Thoracic aorta (tissue), 2 donors: ENCODE measurements at places on chromosomes 12 and 14. TPM values are rescaled to one million over a fixed set of nuclear protein-coding genes. Genes with fewer than 3 reads are reported as not detected.

Gene FAM90A1
- total RNA-seq = not detected

Gene FGD4
- total RNA-seq = 61.6 TPM

Gene HVCN1
- total RNA-seq = 14.5 TPM

Gene FERMT2
- 197 TPM for total RNA-seq

GRCh38 chr14:20482382-20482781, 13.2 kb downstream of the PNP start:
- no peak for DNase-seq

DNA sequence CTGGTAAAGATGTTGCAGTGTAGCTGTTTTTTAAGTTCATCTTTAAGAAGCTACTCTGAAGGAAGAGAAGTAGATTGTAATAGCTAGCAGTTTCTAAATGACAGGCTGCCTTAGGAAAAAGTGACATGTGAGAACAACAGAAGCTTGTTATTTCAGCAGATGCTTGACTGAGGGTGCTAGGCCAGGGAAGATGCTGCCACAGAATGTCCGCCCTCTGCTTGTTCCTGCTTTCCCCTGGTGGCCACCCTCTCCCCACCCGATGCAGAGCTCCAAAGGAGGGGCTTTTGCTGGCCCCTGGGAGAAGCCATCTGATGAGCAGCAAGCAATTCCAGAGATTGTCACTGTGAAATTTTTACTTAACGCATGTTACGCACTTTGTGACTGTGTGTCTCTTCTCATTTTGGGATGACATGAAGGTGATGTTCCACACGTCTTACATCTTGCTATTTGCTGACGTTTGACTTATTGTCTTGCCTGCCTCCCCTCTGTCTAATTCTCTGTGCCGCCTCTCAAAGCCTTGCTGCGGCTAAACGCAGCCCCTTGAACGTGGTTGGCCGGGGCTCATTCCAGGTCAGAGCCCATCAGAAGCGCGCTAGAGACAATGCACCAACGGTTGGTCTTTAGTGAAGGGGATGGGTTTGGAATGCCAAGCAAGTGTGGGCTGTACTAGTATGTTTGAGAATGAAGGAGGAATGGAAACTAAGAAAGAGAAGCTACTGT, 44.8 kb downstream of the WDR20 start:
- DNase-seq = no peak

DNA sequence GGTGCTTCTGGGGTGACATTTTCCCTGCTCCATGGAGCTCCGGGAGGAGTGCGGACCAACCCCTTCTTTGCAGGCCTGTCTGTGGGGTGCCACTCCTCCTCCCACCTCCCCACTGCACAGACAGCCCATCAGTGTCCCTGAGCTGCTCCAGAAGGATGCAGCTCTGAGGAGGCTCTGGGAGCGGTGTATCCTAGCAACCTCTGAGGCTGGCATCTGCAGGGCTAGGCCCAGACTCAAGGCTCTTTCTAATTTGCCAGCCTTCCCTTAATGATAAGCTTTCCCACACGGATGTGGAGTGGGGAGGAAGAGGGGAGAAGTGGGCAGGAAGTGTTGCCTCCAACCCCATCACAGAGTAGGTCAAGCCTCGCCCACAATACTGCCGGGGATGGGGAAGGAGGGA, 59.7 kb downstream of the CALM1 start:
- DNase-seq = no peak

DNA sequence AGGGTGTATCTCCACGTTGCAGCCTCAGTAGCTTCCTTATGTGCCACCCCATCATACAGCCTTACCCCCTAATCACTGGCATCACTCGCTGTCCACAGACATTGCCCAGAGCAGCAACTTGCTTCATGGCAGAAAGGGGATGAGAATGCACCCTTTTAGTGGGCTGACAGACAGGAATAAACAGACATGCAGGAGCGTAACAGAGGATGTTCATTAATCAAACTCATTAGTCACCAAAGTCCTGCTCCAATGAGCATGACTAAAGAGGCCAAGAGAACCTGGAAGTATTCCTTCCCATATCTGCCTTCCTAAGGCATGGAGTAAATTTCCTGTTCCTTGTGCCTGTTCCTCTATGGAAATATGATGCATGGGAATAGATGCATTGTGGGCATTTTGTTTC, 197.0 kb downstream of the PHLDA1 start:
- DNase-seq = no peak

- DNase-seq = no peak
These were observed 45.0 kb upstream of the REP15 start for GRCh38 chr12:27651201-27651600.

DNA sequence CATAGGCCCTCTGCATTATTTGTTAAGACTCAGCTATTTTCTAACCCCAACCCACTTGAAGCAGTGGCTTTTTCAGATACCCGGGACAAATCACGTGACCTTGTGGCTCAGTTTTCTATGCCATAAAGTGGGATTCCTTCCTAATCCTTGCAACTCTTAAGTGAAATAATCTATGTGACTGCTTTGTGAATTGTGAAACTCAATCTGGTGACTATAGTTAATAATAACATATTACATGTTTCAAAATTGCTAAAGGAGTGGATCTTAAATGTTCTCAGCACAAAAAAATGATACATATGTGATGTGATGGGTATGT, 17.3 kb downstream of the EML1 start:
- DNase-seq = no peak

- no peak for DNase-seq
These were observed 3.2 kb downstream of the AGAP2 start for GRCh38 chr12:57735198-57735855.

DNA sequence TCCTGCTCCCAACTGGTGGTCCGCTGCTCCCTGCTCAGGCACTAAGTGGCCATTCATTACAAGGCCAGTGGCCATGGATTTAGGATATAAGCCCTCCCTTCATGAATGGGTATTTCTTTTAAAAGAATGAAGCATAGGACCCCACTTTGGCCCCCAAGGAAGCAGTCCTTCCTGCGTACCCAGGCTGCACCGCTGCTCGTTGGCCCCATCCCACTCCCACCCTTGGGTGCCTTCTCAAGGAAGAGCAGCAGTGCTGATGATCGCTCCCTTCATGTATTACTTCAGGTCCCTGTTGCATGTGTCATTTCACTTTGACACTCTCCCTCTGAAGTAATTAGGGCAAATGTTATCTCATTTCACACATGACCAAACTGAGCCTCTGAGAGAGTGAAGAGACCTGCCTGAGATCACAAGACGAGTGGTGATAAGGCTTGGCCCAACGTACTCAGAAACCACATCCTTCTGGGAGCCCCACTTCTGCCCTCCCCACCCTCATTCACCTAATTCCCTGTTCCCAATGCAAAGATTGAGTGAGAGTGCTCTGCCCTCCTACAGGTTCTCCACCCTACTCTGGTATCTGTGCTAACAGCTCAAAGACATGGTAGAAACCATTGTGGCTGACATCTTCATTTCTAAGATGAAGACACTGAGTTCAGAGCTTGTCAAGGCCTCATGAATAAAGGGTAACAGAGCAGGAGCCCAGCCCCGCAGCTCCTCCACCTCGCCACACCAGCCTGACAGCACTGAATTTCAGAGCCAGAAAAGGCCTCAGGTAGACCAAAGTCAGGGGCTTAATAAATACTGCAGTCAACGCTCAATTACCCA, 10.3 kb upstream of the KRT2 start:
- DNase-seq = no peak

- no peak for DNase-seq
These were observed 250.5 kb upstream of the SOX5 start for GRCh38 chr12:24200010-24200409.

- DNase-seq = no peak
These were observed 862 bp downstream of the HMGA2 start for GRCh38 chr12:65825183-65825506.

DNA sequence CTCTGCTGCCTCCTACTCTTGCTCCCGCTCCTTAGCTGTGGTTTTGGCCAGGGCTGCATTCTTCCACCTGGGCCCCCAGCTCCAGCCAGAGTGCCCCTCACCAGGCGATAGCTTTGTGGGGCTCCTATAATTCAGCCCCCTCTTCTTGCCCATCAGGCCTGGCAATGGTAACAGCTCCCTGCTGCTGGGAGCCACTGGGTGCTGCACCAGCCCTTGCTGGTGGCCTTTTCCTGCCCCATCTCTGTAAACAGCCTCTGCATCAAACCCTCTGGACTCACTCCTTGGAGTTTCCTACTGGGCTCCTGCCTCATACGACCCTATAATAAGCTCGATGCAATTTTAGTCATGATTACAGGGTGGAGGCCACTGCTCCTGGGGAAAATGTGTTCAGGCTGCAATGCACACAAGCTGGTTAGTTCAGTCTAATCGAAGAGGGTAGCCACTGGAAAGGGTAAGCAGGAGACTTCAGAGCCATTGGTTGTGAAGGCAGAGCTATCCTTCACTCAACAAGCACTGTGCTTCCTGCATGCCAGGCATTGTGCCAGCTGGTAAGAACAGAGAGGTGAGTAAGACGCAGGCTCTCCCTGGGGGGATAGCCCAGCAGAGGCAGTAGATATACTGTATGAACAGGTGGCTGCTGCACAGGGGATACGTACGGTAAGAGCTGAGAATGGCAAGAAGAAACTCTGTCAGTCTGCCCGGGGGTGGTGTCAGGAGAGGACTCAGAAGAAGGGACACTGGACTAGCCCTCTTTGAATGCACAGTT, 24.7 kb downstream of the CLMN start:
- DNase-seq = no peak

- no peak for DNase-seq
These were observed 1.6 kb upstream of the SLC7A8 start for GRCh38 chr14:23185063-23185462.

DNA sequence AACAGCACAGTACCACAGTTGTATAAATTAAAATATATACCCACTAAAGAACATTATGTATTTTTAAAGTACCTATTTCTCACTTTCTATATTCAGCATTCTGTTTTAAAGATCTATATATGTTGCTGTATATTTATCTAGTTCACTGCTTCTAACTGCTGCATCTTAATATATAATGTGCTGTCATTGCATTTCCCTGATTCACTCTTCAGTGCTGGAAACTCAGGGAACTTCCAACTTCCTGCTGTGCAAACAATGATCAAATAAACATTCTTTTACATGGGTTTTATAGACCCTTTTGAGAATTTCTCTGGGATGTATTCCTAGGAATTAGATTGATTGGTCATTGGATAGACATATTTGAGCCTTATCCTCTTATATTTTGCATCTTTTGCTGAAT, 379.1 kb downstream of the APAF1 start:
- no peak for DNase-seq

DNA sequence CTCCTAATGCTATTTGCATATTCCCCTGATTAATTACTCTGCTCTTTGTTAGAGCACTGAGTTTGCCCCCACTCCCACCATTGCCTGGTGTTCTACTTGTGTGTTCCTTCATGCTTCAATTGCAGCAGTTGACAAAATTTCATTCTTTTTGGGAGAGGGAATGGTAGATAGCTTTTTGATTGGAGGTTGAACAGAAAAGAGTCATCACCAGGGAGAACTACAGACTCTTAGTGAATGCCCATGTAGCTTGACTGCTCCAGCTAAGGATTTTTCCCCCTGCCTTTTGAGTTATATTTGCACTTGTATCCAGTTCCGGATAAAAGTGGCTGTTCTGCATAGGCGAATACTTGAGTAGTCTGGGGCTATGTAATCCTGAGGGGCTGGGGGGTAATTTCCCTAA, 183.9 kb downstream of the ETNK1 start:
- no peak for DNase-seq
